ENCODE measurements at places on chromosomes 6 and 20.

DNA sequence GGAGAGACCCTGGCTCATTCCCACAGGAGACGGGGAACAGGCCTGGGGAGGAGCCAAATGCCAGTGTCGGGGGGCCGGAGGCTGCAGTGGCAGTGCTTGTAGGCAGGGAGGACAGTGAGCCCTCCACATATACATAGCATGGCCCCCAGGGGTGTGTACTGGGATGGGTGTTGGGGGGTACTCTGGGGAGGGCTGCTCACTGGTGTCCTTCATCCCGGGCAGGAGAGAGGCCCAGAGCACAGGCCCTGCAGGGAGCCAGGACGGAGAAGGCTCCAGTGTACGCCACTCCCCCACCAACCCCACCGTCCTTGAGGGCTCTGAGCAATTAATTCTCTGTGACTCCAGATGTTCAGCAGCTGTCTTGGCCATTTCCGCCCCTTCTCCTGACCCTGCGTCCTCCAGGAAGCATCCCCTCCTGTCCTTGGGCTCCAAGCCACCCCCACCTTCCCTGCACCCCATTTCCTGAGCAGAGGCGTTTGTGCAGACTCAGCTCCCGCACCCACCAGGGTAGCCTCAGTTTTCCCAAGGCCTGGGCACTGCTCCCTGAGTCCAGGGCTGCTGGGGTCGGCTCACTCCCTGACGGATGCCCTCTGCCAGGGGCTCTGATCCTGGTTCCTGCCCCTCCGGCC lies 3.4 kb upstream of the ABHD16B start:
- no peak for DNase-seq

GRCh38 chr20:41047975-41048305 lies 19.3 kb downstream of the TOP1 start:
- no peak for DNase-seq

DNA sequence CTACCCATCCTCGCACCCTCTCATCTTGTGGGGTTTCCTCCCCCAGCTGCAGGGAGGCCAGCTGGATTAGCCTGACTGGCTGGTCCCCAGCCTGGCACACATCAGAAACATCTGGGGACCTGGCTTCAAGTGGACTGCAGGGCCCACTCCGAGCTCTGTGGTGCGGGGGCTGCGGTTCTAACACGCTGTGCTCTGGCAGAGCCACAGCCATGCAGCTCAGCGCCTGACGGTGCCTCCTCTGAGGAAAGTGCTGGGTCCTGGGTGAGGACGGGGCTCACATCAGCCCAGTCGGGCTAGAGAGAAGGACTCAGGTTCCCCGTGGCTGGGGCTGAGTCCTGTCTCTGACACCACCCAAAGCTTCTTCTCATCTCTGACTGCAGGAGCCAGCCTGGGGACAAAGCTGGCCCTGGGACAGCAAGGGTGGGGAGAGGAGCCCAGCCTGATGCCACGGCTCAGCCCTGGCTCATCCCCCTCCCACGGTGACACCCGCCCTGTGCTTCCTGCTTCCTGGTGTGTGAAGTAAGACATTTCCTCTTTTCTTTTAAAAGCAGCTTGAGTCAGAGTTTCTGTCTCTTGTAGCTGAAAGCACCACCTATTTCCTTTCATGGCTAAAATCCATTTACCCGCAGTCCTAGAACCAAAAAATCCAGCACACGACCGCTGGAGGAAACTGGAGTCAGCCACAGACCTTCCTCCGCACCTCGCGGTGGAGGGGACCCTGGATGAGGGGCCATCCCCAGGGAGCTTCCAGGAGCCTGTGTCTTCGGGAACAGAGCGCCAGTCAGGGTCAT lies 127.4 kb upstream of the AFDN start:
- no peak for DNase-seq

- no peak for DNase-seq
These were observed 112.0 kb upstream of the RNF24 start for GRCh38 chr20:4127344-4127743.

- no peak for DNase-seq
These were observed 121.2 kb downstream of the BCKDHB start for GRCh38 chr6:80227545-80228105.

DNA sequence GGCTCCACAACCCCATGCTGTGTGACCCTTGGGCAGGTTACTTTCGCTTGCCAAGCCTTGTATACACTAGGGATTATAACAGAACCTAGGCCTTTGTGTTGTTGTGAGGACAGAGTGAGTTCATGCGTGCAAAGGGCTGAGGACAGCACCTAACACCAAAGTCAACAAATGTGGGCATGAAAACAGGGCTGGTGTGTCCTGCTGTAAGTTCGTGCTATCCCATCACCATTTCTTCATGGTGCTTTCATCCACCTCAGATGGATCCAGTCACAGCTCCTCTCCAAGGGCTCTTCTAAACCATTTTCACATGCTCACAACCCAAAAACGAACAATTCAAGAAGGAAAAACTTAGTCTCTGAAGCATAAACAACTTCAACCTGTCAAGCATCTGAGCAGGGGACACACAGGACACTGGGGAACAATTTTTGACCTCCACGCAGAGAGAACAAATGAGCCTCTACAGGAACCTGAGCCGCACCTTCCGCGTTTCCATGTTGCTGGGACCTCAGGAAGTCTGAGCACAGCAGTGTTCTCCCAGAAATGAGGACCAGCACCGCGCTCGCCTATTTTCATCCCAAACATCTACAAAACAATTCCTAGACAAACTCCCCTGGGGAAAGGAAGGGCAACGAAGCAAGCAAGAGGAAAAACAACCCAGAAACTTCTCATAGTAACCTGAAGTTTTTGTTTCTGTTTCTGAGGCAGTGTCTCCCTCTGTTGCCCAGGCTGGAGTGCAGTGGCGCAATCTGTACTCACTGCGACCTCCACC lies 3.1 kb downstream of the LRP11 start:
- no peak for DNase-seq

DNA sequence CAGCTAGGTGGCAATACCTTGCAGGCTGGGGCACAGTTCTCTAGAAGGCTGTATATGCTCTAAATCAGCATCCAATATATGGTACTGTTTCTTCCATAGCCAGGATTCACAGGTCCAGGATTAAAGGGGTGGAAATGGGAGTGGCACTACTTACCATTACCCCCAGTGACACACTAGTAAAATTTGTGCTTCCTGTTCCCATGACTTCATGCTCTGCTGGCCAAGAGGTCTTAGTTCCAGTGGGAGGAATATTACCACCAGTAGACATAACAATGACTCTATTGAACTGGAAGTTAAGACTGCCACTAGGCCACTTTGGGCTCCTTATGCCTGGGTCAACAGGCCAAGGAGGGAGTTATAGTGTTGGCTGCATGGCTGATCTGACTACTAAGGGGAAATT lies 174.3 kb upstream of the TNFAIP3 start:
- DNase-seq: no peak

Data from NCI-H2107 (cell line).